Sigmoid colon (tissue), 7 donors: ENCODE measurements at places on chromosomes 6 and 20. TPM values are rescaled to one million over a fixed set of nuclear protein-coding genes. Genes with fewer than 3 reads are reported as not detected.

Gene R3HDML
- total RNA-seq = not detected

Gene SPATS1
- total RNA-seq = not detected

Gene TREM2
- total RNA-seq = not detected

Gene KIFC1
- 0.81 TPM for total RNA-seq

Gene RNF182
- 0.71 TPM for total RNA-seq

Gene HLA-DOA
- total RNA-seq = 1.5 TPM

Gene AVP
- not detected for total RNA-seq

Gene PRL
- total RNA-seq = not detected

Gene UBE2C
- total RNA-seq = not detected

Gene FITM2
- 9.1 TPM for total RNA-seq

Gene UST
- total RNA-seq = 23.8 TPM

Gene IP6K3
- 10.3 TPM for total RNA-seq

Gene CD164
- total RNA-seq = 192 TPM

Gene COL20A1
- total RNA-seq = not detected

Gene B3GALT4
- total RNA-seq = 15.0 TPM

Gene CCN2
- 43.5 TPM for total RNA-seq

Gene PLAGL2
- total RNA-seq = 5.6 TPM

Gene SAPCD1
- total RNA-seq = 1.8 TPM

- no peak for DNase-seq
- no peaks in the 10 kb centered on the region for H3K4me1 ChIP-seq
- H3K27ac ChIP-seq = no peak overlapping the region
- no peak overlapping the region for H3K4me3 ChIP-seq
Measured at GRCh38 chr20:62773845-62774714, 22.2 kb upstream of the MRGBP start.

- H3K4me3 ChIP-seq = no peak overlapping the region
- H3K4me1 ChIP-seq = peaks cover 6% of the 10 kb centered on the region
- H3K27me3 ChIP-seq = no peaks in the 10 kb centered on the region
- no peaks in the 10 kb centered on the region for H3K36me3 ChIP-seq
Measured at GRCh38 chr20:47985092-47985850, 200.0 kb upstream of the SULF2 start.

- no peak for DNase-seq
- no peaks in the 10 kb centered on the region for H3K36me3 ChIP-seq
- no peak overlapping the region for H3K4me3 ChIP-seq
- peaks cover 17% of the 10 kb centered on the region for H3K4me1 ChIP-seq
Measured at GRCh38 chr6:133544419-133544818, 303.3 kb downstream of the EYA4 start.

GRCh38 chr6:36196880-36197548, 470 bp downstream of the BRPF3 start:
- peaks cover 15% of the 10 kb centered on the region for H3K36me3 ChIP-seq
- no peaks in the 10 kb centered on the region for H3K27me3 ChIP-seq
- DNase-seq = peak; percentile 99
- H3K4me3 ChIP-seq = peak overlapping the region; percentile 92

DNA sequence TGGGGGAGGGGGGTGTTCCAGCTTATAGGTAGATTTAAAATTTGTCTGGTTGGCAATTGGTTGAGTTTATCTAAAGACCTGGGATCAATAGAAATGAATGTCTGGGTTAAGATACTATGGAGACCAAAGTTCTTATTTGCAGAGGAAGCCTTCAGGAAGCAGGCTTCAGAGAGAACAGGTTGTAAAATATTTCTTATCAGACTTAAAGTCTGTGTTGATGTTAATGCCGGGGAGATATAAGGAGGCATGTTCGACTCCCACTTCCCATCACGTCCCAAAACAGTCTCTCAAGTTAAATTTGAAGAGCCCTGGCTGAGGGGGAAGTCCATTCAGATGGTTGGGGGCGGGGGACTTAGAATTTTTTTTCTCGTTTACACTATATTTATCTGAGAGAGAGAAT, 12.3 kb upstream of the BLCAP start:
- H3K27me3 ChIP-seq = no peaks in the 10 kb centered on the region
- no peak for DNase-seq
- H3K36me3 ChIP-seq = no peaks in the 10 kb centered on the region

DNA sequence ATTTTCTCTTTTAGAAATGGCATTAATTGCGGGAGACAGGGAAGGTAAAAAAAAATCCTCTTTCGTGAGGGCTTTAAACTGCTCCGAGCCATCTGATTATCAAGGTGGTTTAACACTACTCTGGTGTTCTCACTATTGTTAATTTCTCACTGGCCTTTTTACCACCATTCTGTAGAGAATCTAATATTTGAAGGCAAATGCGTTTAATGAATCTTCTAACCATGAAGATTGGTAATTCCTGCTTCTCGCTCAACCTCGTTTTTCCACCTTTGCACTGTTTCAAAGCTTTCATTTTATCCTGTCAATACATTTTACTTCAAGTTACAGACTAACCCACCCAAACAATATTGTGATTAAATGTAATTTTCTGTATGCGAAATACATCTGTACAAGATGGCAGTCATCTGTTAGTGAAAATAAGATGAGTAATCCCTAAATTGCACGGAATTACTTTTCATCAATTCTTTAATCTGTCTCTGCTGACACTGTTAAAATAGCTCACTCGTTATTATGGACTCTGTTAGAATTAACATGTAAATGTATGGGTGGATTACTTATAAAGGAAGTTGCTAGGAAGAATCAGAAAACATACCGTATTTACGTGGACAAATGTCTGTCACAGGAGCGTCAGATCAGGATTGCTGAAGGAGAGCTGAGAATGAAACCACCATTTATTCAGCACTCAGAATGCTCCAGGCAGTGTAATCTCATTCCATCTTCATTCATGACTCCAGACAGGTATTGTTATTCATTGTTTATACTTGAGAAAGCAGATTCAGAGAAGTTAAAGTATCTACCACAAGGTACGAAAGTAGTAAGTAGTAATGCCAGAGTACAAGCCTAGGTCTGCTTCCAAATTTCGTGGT, 1.1 kb upstream of the LCA5 start:
- H3K4me3 ChIP-seq = peak overlapping the region; percentile 69
- no peaks in the 10 kb centered on the region for H3K4me1 ChIP-seq
- DNase-seq = no peak
- H3K27me3 ChIP-seq = no peaks in the 10 kb centered on the region
- peak overlapping the region; percentile 88 for H3K27ac ChIP-seq

- H3K4me1 ChIP-seq = peaks cover 20% of the 10 kb centered on the region
- H3K27ac ChIP-seq = no peak overlapping the region
- H3K27me3 ChIP-seq = no peaks in the 10 kb centered on the region
- DNase-seq = no peak
- H3K4me3 ChIP-seq = no peak overlapping the region
- peaks cover 70% of the 10 kb centered on the region for H3K36me3 ChIP-seq
Measured at GRCh38 chr6:37319856-37320480, 33.8 kb upstream of the RNF8 start.

GRCh38 chr6:52305948-52306767, 21.6 kb upstream of the MCM3 start:
- H3K27me3 ChIP-seq = no peaks in the 10 kb centered on the region
- no peak overlapping the region for H3K4me3 ChIP-seq
- peaks cover 21% of the 10 kb centered on the region for H3K4me1 ChIP-seq
- peak overlapping the region; percentile 52 for H3K27ac ChIP-seq

GRCh38 chr6:157098999-157099398, 224.3 kb downstream of the TMEM242 start:
- no peaks in the 10 kb centered on the region for H3K4me1 ChIP-seq
- no peaks in the 10 kb centered on the region for H3K27me3 ChIP-seq
- H3K36me3 ChIP-seq = no peaks in the 10 kb centered on the region
- no peak overlapping the region for H3K4me3 ChIP-seq
- DNase-seq = no peak

DNA sequence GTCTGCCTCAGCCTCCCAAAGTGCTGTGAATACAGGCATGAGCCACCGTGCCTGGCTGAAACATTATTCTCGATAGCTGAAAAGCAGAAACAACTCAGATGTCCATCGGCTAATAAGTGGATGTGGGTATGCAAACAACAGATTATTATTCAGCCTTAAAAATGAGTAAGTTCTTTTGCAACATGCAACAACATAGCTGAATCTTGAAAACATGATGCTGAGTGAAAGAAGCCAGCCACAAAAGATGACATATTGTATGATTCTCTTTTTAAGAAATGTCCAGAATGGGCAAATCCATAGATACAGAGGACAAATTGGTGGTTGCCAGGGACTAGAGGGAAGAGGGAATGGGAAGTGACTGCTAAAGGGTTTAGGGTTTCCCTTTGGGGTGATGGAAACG, 61.7 kb downstream of the RIOK1 start:
- no peak overlapping the region for H3K4me3 ChIP-seq
- H3K27me3 ChIP-seq = no peaks in the 10 kb centered on the region
- H3K4me1 ChIP-seq = no peaks in the 10 kb centered on the region
- DNase-seq = no peak
- H3K27ac ChIP-seq = no peak overlapping the region

- H3K36me3 ChIP-seq = no peaks in the 10 kb centered on the region
- H3K27ac ChIP-seq = no peak overlapping the region
- H3K27me3 ChIP-seq = no peaks in the 10 kb centered on the region
Measured at GRCh38 chr20:62685781-62686555, 22.7 kb upstream of the NTSR1 start.

- peak overlapping the region; percentile 27 for H3K27ac ChIP-seq
- no peaks in the 10 kb centered on the region for H3K36me3 ChIP-seq
- H3K4me1 ChIP-seq = no peaks in the 10 kb centered on the region
- no peak for DNase-seq
Measured at GRCh38 chr20:53001498-53002301, 29.5 kb downstream of the TSHZ2 start.

DNA sequence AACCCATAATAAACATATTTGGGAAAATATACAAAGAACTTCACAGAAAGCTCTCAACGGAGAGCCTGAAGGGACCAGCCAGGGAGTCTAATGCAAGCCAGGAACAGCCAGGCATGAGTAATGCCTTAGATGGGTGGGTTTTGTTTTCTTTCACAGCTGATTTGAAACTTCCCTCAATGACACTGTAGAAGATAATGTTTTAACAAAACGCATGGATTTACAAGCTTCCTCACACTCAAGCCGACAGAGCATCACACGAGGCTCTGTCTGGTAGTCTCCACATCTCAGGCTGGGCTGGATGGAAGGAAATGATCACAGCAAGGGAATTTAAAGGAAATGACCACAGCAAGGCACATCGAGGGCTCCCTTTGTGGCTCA, 113.9 kb downstream of the GMPR start:
- no peaks in the 10 kb centered on the region for H3K27me3 ChIP-seq
- H3K36me3 ChIP-seq = no peaks in the 10 kb centered on the region
- DNase-seq = no peak

- H3K27ac ChIP-seq = no peak overlapping the region
- H3K4me3 ChIP-seq = no peak overlapping the region
- H3K36me3 ChIP-seq = no peaks in the 10 kb centered on the region
- DNase-seq = no peak
- no peaks in the 10 kb centered on the region for H3K4me1 ChIP-seq
- no peaks in the 10 kb centered on the region for H3K27me3 ChIP-seq
Measured at GRCh38 chr6:85405175-85405852, 44.6 kb upstream of the NT5E start.

- H3K4me1 ChIP-seq = no peaks in the 10 kb centered on the region
- no peak for DNase-seq
- no peak overlapping the region for H3K4me3 ChIP-seq
- peaks cover 21% of the 10 kb centered on the region for H3K36me3 ChIP-seq
- H3K27me3 ChIP-seq = no peaks in the 10 kb centered on the region
- no peak overlapping the region for H3K27ac ChIP-seq
Measured at GRCh38 chr6:42225029-42225339, 7.3 kb upstream of the MRPS10 start.

GRCh38 chr20:62728028-62728780, 19.6 kb downstream of the NTSR1 start:
- no peak overlapping the region for H3K27ac ChIP-seq
- peak; percentile 60 for DNase-seq
- H3K36me3 ChIP-seq = no peaks in the 10 kb centered on the region
- peaks cover 70% of the 10 kb centered on the region for H3K4me1 ChIP-seq
- no peaks in the 10 kb centered on the region for H3K27me3 ChIP-seq

DNA sequence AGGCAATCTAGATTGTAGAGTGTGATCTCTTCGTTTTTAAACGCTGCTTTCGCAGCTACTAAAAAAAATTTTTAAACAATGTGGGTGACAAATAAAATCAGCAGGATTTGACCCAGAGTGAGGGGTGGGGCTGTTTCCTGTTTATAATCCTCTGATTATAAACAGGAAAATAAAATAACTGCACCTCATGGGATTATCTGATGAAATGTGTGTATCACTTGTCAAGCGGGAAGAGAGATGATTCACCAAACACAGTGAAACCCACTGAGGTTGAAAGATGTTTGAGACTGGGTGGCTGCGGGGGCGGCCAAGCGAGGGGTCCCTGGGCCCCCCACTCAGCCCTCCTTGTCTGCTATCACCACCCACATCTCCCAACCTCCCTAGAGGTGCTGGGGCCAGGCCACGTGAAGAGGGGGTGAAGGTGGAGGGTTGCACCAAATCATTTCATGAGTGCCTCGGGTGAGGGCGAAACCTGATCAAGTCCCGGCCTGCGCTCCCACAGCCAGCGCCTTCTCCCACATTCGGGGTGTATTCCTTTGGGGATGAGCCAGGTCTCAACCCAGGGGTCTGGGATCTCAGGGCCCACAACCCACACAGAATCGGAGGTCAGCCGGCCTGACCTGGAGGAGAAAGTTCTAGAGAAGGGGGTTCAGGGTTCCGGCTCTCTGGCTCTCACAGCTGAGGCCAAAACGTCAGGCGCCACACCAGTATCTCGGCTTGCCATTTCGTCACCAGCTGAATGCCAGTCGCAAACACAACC, 212.5 kb downstream of the BMP7 start:
- no peak overlapping the region for H3K4me3 ChIP-seq
- H3K36me3 ChIP-seq = no peaks in the 10 kb centered on the region
- peaks cover 5% of the 10 kb centered on the region for H3K4me1 ChIP-seq
- peak; percentile 46 for DNase-seq
- no peak overlapping the region for H3K27ac ChIP-seq
- no peaks in the 10 kb centered on the region for H3K27me3 ChIP-seq

- no peak overlapping the region for H3K4me3 ChIP-seq
- no peaks in the 10 kb centered on the region for H3K27me3 ChIP-seq
- H3K4me1 ChIP-seq = no peaks in the 10 kb centered on the region
- H3K27ac ChIP-seq = no peak overlapping the region
Measured at GRCh38 chr6:122161136-122161535, 238.3 kb upstream of the HSF2 start.

GRCh38 chr6:3088446-3088845, 20.2 kb downstream of the RIPK1 start:
- DNase-seq = no peak
- H3K4me1 ChIP-seq = no peaks in the 10 kb centered on the region
- no peaks in the 10 kb centered on the region for H3K27me3 ChIP-seq
- H3K36me3 ChIP-seq = peaks cover 62% of the 10 kb centered on the region
